ENCODE measurements at places on chromosomes 2 and 18.

- peak; percentile 69 for DNase-seq
These were observed 104.5 kb downstream of the EPHA4 start for GRCh38 chr2:221467610-221468009.

GRCh38 chr2:118492335-118492734 is 355.1 kb downstream of the EN1 start:
- peak; percentile 2 for DNase-seq

GRCh38 chr2:219475278-219475677 is 23.4 kb upstream of the GMPPA start:
- DNase-seq: no peak

DNA sequence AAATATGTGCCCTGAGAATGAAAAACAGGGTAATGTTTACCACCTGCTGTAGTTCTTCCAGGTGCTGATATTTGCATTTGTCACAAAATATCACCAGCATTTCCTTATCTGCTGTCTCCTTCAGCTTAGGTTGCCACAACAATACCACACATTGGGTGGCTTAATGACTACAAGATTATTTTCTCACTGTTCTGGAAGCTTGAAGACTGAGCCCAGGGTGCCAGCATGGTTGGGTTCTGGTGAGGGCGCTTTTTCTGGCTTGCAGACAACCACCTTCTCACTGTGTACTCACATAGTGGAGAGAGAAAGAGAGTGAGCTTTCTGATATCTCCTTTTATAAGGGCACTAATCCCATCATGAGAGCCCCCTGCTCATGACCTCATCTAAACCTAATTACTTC is 407.5 kb upstream of the RGPD4 start:
- DNase-seq: no peak

DNA sequence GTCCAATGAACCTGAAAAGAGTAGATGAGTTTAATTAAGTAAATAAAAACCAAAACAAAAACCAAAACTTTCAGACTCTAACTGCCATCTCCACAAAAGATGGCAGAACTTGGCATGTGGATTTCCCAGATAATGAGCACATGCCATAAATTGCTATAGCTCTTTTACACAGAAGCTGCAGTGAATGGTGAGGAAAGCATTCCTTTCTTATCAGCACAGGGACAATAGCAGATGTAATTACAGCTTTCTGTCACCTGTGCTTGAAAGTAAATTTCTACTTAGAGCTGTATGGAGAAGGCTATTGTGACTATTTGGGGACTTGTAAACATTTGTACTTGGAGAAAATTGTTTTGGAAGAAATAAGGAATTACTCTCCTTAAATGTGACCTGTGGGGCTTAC is 378.4 kb downstream of the RPRM start:
- DNase-seq: no peak

DNA sequence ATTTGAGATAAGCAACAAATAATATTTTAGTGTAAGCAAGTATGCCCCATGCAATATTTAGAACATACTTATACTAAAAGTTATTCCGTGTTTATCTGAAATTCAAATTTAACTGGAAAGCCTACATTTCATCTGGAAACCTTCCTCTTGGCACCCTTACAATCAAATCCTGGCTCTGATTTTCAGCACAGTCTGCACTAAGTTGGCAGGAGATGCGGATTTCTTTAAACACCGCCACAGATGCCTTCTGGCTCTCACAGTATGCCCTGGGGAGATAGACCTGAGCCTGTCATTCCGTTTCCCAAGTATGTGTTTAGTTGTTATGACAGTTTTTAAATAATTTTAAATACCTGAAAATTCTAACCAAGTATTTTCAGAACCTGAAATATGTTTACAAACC is 7.3 kb upstream of the MLPH start:
- DNase-seq: no peak

- DNase-seq: no peak
These were observed 236.0 kb downstream of the DOK6 start for GRCh38 chr18:69636529-69637301.

DNA sequence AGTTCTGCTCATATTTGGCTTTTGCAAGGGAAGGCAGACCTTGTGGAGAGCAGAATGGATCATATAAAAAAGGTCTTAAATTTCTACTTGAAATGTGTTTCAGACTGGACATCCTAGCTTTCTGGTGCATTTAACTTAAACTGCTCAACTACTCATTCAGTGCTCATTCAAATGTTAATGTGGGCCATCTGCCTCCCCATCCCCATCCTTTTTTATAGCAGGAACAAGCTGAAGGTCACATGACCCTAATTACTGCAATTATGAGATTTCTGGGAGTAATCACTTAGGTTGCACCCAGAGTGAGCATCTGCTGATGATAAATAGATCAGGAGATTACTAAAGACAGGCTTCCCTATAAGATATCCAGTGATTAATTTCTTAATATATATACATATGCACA is 96.1 kb downstream of the MAP2 start:
- no peak for DNase-seq

DNA sequence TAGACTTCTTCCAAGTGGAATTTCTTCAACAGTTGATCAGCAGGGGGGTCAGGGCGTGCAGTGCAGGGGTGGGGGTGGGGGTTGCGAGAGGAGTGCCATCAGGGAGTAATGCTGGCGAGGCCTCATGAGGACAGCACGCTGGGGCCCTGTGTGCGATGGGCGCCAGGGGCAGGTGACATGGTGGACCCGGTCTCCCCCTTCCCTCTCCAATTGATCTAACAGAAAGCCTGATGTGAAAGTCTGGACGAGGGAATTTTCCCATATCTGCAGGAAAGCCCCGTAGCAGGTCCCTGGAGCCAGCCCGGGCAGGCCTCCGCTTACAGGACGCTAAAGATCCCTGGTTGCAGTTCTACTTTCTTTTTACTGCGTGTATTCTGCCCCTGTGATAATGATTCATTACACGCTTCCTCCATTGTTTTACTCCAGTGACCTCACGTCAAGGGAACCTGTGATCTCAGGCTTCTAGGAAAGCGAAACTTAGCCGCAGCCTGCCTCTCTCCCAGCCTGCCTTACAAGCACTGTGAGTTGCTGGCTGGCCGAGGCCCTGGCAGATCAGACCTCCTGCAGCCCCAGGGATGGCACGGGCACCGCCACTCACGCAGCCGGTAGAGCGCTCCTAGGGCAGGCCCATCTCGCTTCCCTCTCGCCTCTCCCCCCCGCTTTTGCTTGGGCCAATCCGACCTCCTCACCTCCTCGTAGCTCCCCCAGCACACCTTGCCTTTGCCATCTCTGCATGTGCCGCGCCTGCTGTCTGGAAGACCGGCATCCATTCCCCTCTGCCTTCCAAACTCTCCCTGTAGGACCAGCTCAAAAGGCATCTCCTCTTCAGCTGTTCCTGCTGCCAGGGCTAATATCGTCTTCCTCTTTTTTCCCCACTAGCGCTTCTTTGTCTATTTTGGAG is 19.2 kb downstream of the NEURL3 start:
- peak; percentile 73 for DNase-seq

- DNase-seq: no peak
These were observed 28.1 kb upstream of the THOC1 start for GRCh38 chr18:295756-296490.

- DNase-seq: no peak
These were observed 276.4 kb upstream of the CXCR4 start for GRCh38 chr2:136394136-136395060.

DNA sequence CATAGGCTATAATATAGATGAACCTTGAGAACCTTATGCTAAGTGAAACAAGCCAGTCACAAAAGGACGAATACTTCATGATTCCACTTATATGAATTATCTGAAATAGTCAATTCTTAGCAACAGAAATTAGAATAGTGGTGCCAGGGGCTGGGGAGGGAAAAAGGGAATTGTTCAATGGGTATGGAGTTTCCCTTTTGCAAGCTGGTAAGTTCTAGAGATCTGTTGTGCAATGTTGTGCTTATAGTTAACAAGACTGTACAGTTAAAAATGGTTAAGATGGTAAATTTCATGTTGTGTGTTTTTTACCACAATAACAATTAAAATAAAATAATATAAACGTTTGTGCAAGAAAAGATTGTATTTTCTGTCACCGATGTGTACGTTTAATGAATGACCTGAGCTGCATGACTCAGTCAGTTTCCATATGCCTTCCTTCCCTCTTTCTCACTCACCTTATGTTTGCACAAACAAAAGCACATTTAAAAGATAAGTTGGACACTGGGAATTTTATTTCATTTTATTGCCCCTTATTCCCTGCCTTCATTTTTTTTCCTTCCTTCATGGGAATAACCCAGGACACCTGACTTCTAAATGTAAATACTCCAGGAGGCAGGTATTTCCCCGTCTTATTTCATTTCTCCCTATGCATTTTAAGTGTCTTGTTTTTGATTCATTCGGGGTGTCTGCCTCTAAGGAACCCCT is 143.7 kb upstream of the TTC39C start:
- no peak for DNase-seq

GRCh38 chr2:122249673-122250072 is 494.2 kb downstream of the TSN start:
- no peak for DNase-seq

- DNase-seq: no peak
These were observed 73.1 kb upstream of the BZW1 start for GRCh38 chr2:200738590-200738989.

All from astrocyte of the cerebellum (primary cell).